ENCODE measurements at places on chromosomes 6 and 20.

DNA sequence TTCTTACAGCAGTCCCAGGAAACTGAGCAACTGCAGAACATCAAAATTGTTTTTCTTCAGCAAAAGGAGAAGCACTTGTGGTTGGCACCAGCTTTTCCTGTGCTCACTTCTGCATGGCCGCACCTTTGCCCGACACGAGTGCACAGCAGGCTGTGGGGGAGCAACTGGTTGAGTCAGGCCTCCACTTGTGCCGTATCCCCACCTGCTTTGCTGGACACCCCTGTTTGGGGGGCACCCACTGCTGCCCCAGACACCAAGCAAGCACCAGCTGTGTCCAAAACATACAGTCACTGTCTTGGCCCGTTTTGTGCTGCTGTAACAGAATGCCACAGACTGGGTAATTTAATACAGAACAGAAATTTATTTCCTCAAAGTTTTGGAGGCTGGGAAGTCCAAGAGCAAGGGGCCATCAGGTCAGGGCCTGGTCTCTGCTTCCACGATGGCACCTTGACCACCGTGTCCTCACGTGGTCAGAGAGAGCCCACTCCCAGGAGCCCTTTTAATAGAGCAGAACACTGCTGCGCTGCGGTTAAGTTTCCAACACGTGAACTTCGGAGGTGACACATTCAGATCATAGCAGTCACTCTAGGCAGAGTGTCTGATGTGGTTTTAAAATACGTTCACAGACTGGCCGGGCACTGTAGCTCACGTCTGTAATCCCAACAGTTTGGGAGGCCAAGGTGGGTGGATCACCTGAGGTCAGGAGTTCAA is 8.7 kb upstream of the GMEB2 start:
- DNase-seq, result no peak

DNA sequence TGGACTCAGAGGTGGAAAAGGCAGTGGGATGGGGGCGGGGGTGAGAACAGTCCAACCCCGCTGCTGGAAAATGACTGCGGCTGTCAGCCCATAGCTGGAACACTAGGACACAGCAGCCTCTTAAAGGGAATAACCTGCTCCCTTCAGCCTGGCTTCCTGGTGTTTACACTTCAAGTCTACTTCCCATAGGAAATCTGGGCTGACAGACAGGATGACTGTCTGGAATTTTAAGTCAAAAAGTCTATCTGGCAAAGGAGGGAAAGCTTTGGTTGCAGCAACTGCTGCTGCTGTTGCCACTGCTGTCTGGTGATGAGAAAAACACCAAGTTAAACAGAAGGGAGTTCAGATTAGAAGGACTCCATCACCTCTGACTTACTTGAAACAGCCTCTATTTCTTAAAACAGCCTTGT is 44.9 kb downstream of the TNFRSF21 start:
- DNase-seq, result no peak

DNA sequence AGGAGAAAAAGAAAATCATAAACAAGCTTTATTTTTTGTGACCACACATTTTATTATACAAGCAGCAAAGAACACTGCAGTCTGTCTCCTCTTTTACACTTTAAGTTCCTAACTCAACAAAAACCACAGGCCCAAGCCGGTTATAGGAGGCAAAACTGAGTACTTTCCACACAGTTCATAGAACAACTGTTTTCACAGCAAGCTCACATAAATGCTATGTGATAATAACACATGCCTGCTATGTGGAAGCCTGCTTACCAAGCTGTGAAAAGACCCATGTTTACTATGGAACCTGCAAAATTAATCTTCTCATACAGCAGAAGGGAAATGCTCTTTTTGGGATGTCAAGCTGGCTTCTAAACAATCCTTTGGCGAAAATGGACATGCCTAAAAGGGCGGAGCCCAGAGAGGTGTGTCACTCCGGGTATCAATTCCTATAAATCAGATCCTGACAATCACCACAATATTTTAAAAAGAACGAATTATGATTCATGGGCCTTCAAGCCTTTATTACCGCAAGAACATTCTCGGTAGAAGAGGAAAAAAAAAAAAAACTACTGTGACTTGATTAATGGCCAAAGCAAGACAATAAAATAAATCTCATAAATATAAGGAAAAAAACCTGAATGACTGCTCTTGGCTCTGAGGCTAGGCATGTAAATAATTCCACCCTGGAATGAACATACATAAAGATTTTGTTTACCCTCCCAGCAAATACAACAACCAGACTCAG is 2.6 kb downstream of the TRERF1 start:
- no peak for DNase-seq

- DNase-seq, result no peak
Observed at GRCh38 chr6:158226655-158227512, 58.7 kb downstream of the GTF2H5 start.

DNA sequence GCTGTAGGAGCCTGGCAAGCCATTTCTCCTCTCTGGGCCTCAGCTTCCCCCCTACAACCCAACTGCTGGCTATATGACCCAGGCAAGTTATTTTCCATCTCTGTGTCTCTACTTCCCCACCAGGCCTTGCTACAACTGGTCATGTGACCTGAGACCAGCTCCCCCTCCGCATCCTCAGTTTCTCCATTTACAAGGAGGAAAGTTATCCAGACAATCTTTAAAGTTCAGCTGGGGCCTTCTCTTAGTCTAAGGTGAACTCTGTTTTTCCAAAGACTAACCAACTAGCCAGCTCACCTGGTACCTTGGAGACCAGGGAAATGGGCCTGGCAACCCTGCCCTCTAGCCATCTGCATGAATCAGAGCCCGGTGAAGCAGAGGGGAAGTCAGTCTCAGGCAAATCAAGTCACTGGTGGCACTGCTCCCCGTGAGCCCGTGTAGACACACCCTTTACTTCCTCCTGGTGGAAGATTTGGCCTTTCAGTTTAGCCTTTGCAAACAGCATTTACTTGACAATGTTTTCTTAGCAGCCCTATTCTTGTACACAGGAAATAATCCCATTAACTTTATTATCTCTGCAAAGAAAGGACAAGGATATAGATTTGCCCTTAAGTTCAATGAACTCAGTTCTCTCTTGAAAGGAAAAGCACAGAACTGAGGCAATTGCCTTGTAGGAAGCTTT is 157.7 kb downstream of the VEGFA start:
- DNase-seq, result no peak

- DNase-seq, result no peak
Observed at GRCh38 chr6:79084693-79085092, 6.6 kb upstream of the PHIP start.

DNA sequence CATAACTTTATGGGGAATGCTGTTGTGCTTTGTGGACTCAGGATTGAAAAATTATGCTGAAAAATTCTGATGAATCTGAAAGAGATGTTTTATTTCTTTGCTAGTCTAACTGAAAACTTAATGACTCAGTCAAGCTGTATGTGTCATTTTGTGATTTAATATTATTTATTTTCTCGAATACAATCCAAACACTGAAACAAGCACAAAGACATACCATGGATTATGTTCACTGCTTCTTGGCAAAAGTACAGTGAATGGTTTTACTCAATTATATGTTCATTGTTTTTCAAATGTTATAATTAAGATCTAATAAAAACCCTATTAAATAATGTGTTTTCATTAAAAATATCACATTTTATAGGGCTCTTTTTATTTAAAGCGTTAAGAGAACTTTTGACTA is 330.6 kb upstream of the EPHA7 start:
- no peak for DNase-seq

DNA sequence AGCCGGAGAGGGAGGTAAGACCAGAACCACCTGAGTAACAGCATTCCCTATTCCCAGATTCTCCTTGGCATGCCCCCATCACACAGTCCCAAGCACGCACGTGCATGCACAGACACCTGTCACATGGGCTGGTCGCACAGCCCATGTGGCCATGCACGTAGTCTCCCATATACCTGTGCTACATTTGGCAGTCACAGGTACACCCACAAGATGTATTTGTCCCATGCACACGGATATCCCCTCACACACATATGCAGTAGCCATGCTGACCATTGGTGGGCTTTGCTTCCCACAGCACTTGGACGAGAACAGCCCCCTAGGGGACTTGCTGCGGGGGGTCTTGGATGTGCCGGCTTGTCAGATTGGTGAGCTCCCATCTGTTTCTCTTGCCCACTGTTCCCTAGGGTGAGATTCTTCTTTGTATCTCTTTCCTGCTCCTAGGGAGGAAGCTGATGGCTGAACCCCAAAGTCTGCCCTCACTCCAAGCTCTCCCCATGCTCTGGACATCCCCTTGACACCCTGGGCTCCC is 31.9 kb downstream of the PLCG1 start:
- no peak for DNase-seq

- DNase-seq, result no peak
Observed at GRCh38 chr6:27176096-27176495, 71.4 kb upstream of the PRSS16 start.

- DNase-seq, result no peak
Observed at GRCh38 chr20:21665687-21666446, 39.6 kb upstream of the PAX1 start.

DNA sequence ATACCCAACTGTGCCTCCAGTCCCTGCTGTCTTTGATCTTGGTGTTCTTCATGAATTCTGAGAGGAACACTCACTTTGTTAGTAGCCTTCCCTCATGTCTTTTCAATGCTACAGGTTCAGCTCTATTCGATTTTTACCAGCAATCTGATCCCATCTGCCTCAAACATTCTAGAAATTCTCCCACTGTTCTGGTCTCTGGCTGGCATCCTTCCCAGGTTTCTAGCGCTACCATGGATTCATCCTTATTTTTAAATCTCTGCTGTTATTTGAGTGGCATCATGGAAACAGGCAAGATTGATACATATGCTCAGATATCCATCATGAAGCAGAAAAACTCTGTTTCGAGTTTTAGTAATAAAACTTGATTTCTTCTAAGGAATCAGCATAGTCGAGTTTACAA is 94.8 kb downstream of the GRM1 start:
- DNase-seq, result no peak

- no peak for DNase-seq
Observed at GRCh38 chr6:42177514-42178364, 4.6 kb downstream of the GUCA1A start.

GRCh38 chr6:141562186-141562811 is 570.4 kb upstream of the GJE1 start:
- DNase-seq, result no peak

- no peak for DNase-seq
Observed at GRCh38 chr20:16438100-16438499, 135.1 kb downstream of the KIF16B start.

DNA sequence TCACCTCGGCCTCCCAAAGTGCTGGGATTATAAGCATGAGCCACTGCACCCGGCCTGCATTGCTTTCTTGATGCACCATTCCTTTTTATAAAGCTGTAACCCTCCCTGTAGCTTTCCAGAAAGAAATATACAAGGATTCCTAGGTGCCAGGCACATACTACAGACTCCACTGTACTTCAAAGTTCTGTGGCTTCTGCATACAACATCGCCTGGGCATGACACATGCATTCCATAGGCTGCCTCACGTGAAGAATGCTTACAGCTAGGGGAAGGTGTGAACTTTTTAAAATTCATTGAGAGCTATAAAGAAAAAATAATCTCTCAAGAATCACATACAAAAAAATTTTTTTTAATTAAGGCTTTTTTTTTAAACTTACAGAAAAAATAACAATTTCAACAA is 50.2 kb downstream of the TRAM2 start:
- no peak for DNase-seq

- DNase-seq, result no peak
Observed at GRCh38 chr6:154861825-154862224, 128.6 kb downstream of the SCAF8 start.

- no peak for DNase-seq
Observed at GRCh38 chr6:161010418-161010817, 18.8 kb downstream of the MAP3K4 start.

DNA sequence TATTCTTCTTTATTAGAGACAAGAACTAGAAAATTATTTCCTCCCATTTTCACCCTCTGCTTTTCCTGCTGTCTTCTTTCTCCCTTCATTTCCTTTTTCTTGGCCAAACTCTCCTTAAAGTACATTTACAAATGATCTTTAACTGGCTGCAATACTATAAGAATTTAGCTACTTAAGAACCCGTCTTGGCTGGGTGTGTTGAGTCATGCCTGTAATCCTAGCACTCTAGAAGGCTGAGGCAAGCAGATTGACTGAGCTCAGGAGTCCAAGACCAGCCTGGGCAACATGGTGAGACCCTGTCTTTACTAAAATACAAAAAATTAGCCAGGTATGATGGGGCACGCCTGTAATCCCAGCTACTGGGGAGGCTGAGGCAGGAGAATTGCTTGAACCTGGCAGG is 39.3 kb upstream of the SRPK1 start:
- DNase-seq, result no peak

DNA sequence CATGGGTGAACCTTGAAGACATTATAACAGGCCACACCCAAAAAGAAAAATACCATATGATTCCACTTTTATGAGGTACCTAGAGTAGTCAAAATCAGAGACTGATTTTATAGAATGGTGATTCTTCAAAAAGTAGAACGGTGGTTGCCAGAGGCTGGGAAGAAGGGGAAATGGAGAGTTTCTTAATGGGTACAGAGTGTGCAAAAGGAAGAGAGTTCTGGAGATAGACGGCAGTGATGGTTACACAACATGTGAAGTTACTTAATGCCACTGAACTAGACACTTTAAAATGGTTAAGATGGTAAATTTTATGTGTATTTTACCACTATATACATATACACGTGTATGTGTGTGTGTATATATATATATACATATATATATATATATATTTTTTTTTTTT is 80.8 kb downstream of the PRND start:
- no peak for DNase-seq

DNA sequence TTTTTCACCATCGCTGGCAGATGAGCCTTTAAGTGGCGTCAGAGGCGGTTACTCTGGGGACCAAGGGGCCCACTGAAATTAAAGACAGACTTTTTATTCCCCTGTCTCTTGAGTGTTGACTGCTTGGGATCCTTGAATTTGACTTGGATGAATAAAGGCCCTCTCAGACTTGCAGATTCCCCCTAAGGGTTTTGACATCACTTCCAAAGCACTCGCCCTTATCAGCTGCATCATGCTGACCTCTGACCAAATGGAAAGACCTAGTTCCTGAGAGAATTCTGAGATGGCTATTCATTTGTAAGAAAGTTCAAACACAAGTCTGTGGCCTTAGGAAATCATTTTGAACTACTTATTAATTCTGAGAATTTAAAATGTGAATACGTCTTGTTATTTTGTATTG is 13.5 kb upstream of the MOXD1 start:
- no peak for DNase-seq

- no peak for DNase-seq
Observed at GRCh38 chr6:5112066-5112799, 27.1 kb downstream of the PPP1R3G start.

Data from HuH-7.5 (cell line).